Breast epithelium (tissue), 4 donors: ENCODE measurements at places on chromosomes 3 and 15. TPM values are rescaled to one million over a fixed set of nuclear protein-coding genes. Genes with fewer than 3 reads are reported as not detected.

- no peak for DNase-seq
Observed at GRCh38 chr3:150736903-150737832, 25.8 kb downstream of the SIAH2 start.

- DNase-seq: no peak
Observed at GRCh38 chr3:49462222-49462621, 7.8 kb upstream of the DAG1 start.

DNA sequence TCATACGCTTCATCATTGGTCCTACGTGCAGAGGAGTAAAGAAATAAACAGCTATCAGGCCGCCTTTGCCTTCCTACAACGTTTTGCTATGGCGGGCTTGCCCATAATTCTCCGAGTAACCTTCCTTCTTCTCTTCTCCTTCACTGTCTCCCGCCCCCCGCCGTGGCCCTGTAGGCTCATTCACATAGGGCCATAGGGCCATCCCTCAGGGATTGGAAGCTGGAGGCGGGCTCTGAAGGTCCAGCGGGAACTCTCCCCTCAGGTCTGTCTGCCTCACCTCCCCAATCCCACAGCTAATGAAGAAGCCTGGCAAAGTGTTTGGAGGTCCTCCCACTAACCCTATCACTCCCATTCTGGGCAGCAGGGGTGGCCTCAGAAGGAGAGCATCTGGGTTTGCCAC is 43.6 kb downstream of the SEMA5B start:
- no peak for DNase-seq

GRCh38 chr3:195113536-195114425 is 157.2 kb downstream of the XXYLT1 start:
- DNase-seq: no peak

DNA sequence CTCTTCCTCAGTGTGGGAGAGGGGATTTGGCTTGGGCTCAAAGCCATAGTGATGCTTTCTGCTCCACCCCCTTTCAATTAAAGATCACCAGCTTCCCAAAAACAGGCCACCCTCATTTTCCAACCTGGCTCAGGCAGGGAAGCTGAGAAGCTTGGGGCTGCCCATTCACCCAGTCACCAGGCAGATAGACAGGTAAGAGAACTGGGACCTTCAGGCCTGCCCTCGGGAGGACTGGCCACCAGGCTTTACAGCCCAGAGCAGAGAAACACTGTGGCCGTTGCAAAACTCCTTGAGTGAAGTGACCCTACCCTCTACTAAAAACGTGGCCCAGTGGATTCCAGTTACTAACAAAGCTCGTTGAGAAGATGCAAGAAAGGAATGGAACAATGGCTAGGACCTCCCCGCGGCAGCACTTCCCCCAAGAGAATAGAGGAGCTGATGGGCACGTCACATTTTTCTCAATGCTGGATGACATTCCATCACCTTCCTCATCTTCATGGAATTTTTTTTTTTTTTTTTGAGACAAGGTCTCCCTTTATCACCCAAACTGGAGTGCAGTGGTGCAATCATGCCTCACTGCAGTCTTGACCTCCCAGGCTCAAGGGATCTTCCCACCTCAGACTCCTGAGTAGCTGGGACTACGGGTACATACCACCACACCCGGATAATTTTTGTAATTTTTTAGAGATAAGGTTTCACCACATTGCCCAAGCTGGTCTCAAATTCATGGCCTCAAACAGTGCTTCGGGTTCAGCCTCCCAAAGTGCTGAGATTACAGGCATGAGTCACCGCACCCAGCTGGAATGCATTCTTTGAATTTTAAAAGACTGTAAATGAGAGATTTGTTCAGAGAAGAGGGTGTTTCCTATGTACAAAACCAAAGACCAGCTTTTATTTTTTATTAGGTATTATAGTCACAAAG is 37.9 kb downstream of the LIPC start:
- no peak for DNase-seq

The CD86 gene
- total RNA-seq: 7.3 TPM

- DNase-seq: no peak
Observed at GRCh38 chr15:80012060-80012726, 41.2 kb upstream of the BCL2A1 start.
